ENCODE measurements at places on chromosomes 13 and 19.

DNA sequence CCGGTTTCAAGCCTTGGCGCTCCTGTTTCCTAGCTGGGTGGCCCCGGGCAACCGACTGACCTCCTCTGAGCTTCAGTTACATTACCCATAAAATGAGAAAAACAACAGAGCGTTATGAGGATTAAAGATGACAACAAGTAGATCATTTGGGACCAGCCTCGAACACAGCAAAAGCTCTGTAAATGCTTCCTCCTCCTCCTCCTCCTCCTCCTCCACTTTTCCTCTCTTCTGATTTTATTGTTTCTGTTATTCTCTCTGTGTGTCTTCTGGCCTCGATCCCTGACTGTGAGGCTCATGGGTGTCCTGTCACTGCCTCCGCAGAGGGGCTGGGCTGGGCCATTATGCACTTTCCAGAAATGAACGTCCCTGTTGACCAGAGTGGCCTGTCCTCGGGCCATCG is 176.2 kb downstream of the URI1 start:
- DNase-seq, result no peak

- DNase-seq, result no peak
Observed at GRCh38 chr13:85879014-85879413, 79.8 kb upstream of the SLITRK6 start.

DNA sequence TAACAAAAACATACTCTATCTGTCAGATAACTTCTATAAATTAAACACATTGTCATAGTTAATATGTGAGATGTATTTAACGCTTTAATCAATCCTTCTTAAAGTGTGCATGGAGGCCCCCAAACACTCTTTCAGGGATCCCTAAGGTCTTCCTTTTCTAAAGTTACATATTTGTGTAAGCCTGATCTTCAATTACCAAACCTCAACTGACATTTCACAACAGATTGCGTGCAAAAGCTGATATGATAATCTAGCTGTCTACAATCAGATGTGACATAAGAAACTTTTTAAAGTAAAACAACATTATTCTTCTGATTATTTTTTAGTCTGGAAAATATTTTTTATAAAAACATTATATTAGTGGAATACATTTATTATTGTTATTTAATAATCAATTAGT is 1850.4 kb downstream of the OLFM4 start:
- DNase-seq, result no peak

GRCh38 chr13:90393408-90393807 is 954.1 kb upstream of the MIR17HG start:
- no peak for DNase-seq

- no peak for DNase-seq
Observed at GRCh38 chr13:33615436-33615835, 202.5 kb upstream of the RFC3 start.

DNA sequence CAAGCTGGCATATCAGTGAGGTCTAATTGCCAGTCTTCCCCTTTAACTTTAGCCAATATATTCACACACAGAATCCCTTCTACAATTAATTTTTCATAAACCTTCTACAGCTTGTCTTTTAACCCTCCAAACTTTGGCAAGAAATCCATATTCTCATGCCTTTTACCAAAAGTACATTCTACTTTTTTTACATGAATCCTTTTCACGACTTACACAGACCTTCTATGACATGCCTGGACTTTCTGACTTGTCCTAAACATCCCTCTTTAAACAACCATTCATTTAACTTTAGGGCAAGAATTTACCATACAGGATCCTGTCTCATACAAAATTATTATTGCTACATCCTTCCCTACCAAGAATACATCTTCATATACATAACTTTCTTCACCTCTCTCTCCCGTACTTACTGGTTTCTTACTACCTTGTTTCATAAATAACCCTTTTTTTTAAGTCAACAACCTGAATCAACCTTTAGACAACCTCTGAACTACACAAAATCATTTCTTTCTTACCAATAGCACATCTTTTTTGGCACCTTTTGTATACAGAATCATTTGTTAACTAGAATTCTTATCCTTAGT is 23.5 kb downstream of the ZNF544 start:
- DNase-seq, result no peak

- no peak for DNase-seq
Observed at GRCh38 chr13:44453881-44454280, 80.3 kb downstream of the SERP2 start.

DNA sequence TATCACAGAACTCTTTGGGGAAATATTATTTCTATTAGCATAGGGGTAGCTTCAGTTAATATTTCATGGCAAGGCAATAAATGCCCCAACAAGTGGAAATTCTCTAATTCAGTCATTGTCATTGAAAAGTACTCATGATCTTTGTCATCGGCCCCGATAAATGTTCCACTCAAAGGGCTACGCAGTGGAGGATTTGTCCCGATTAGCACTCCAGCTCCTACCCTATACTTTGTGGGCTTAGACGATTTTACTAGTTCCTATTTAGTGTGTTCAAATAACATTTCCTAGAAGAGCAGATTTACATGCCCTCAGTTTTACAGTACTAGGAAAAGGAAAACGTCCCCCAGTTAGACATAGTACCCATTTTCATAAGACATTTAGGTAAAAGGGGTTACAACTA is 38.0 kb upstream of the ATP12A start:
- DNase-seq, result no peak

DNA sequence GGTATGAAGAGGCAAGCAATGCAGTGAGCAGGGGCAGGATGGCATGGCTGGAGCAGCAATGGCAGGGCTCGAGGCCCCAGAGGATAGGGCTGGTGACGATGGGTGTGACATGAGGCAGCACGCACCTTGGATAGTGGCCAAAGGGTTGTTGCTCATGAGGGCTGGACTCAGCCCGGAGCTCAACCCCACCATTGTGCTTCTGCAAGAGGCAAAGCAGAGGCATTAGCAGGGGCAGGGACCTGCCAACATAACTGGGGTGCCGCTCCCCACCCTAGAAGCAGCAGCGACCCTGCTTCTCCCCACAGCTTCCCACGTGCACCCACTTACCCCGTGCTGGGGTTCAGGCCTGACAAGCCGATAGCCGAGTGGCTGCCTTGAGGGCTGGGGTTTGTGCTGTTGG is 15.8 kb downstream of the ZNF574 start:
- DNase-seq, result no peak

GRCh38 chr13:95756072-95756471 is 79.1 kb downstream of the DNAJC3 start:
- DNase-seq, result no peak

GRCh38 chr13:112131081-112131712 is 64.2 kb downstream of the SOX1 start:
- DNase-seq, result no peak

DNA sequence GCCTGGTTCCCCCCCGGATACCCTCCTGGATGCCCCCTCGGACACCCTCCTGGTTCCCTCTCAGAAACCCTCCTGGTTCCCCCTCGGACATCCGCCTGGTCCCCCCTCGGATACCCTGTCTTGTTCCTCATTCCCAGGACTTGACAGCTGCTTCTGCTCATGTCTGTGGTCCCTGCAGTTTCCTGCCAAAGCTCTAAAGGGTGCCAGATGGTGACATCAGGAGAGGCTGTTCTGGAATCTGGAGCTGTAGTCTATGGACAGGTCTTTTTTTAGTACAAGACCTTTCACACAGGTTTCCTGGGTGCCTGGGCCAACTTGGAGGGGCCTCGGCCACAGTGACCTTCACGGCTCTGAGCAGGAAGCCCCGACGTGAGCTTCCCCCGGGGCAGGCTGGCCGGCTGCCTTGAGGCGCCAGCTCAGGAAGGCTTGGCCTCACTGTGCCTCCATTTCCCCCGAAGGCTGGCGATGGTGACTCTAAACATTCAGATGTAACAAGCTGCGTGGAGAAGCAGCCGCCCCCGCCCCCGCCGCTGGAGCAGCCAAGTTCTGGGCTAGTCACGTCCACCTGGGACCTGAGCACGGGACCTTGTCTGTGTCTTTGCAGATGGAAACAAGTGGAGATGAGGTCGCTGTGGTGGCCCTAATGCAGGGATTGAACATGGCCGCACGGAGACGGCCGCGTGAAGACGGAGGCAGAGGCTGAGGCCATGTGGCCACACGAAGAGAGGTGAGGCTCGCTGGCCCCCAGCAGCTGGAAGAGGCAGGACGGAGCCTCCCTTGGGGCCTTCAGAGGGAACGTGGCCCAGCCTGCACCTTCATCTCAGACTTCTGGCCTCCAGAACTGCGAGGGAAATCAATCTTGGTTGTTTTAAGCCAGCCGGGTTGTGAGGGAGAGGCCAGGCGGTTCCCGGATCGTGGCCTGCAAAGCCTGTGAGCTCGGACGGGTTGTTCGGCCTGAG is 12.7 kb downstream of the SGTA start:
- DNase-seq, result no peak

- DNase-seq, result no peak
Observed at GRCh38 chr13:112616586-112617362, 28.8 kb upstream of the TUBGCP3 start.

DNA sequence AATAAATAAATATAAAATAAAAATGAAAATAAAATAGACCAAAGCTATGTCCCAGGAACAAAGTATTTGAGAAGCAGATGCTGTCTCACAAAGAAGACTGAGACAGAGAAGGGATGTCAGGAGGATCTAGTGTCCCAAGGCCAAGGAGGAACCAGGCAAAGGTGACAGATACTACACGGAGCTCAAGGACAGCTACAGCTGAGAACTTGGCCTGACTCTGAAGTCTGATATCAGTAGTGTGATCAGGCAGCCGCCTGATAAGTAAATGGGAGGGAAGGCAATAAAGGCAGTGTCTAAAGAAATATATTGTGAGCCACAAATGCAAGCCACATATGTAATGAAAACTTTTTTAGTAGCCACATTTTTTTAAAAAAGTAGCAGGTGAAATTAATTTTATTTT is 20.4 kb upstream of the NANOS3 start:
- DNase-seq, result no peak
